ENCODE measurements at places on chromosomes 1 and 21.

DNA sequence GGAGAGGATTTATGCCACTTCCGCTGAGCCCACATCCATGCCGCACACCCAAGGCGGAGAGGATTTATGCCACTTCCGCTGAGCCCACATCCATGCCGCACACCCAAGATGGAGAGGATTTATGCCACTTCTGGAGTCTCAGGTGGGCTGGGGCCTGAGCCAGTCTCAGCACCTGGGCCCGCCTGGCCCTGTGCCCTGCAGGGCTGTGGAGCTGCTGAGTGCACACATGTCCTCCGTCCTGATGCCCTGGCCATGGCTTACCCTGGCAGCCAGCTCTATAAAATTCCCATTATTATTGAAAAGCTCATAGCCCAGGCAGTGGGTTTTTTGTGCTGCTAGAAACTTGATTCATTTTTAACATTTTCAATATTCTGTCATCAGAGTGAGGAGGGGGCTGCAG is 89.8 kb upstream of the TMEM51 start:
- H3K27me3 ChIP-seq = no peaks in the 10 kb centered on the region
- H3K4me3 ChIP-seq = no peak overlapping the region
- H3K36me3 ChIP-seq = no peaks in the 10 kb centered on the region
- H3K4me1 ChIP-seq = no peaks in the 10 kb centered on the region
- no peak overlapping the region for H3K27ac ChIP-seq
- no peak for DNase-seq

- H3K36me3 ChIP-seq = no peaks in the 10 kb centered on the region
- H3K27ac ChIP-seq = no peak overlapping the region
- H3K27me3 ChIP-seq = no peaks in the 10 kb centered on the region
- no peak for DNase-seq
- H3K4me3 ChIP-seq = no peak overlapping the region
These were observed 69.2 kb upstream of the KIF26B start for GRCh38 chr1:245085508-245086095.

GRCh38 chr1:244368279-244368678 is 83.4 kb downstream of the ADSS2 start:
- DNase-seq = no peak
- no peaks in the 10 kb centered on the region for H3K4me1 ChIP-seq
- no peaks in the 10 kb centered on the region for H3K36me3 ChIP-seq
- no peak overlapping the region for H3K27ac ChIP-seq
- no peaks in the 10 kb centered on the region for H3K27me3 ChIP-seq
- no peak overlapping the region for H3K4me3 ChIP-seq

DNA sequence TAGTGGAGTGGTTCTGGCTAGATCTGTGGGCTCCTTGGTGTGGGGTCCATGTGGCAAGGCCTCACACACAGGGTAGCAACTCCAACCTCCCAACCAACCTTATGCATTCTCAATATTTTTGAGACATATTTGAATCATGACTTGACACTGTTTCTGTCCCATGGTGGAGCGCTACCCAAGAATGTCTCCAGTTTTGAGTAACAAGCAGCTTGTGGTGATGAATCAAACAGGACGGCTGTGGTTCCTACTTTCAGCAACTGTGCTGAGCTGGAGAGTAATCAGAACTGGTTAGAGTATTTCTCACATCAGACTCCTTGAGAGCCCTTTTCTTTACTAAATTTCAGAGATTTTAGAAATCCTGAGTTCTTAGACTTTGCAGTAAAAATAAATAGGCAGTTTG is 3.1 kb downstream of the LCE3D start:
- no peaks in the 10 kb centered on the region for H3K4me1 ChIP-seq
- H3K27ac ChIP-seq = no peak overlapping the region
- no peaks in the 10 kb centered on the region for H3K27me3 ChIP-seq
- H3K36me3 ChIP-seq = no peaks in the 10 kb centered on the region
